GM12878 (cell line): ENCODE measurements at places on chromosomes 4 and X. TPM values are rescaled to one million over a fixed set of nuclear protein-coding genes. Genes with fewer than 3 reads are reported as not detected.

GRCh38 chrX:151167791-151168345, 8.5 kb upstream of the GPR50 start:
- no peak for DNase-seq

DNA sequence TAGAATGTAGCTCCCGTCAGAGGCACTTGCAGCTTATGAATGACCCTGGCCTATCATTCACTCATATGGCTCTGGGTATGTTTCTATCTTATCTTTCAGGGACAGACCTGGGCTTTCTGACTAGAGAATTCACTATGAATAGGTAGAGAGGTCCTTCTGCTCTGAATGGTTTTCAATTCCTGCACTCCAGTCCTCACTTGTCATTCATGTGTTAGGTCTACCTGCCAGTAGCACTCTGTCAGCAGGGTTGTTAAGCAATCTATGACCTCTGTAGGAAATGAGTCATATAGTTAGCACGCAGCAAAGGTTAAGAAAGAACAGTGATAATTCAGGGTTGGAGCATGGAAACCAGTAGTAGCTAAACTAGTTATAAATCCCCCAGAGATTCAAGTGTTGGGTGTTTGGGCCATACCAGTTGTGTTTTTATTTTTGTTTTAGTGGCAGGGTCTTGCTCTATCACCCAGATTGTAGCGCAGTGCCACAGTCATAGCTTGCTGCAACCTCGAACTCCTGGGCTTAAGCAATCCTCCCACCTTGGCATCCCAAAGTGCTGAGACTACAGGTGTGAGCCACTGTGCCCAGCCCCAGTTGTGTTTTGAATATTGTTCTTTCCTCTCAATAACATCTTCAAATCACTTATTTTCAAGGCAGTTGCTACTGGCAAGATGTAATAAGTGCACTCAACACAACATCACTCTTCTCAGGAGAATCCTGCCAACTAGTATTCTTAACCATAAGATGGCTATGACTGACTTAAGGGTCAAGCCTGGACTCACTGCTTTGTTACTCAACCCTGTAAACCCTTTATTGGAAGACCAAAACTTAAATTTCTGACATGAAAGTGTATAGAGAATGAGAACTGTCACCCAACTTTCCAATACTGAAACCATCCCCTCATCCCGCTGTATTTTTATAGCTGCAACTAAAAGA, 25.1 kb downstream of the ARL13A start:
- peak; percentile 8 for DNase-seq

DNA sequence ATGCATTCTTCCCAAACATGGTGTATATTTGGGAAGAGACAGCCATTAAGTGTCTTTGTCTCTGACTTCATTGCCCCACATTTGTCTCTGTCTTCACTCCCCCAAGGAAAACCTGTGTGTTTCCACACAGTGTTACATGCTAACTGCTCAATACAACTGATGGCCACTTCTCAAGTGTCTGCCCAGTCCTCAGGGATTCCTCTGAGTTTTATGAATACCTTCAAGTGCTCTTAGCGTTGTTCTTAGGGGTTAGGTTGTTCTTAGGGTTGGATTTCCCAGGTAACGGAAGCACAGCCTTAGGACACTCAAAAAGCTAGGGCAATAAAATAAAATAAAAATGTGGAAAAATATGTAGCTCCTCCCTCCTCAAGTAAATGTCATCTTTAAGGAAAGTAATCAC, 64.7 kb upstream of the PLAC8 start:
- DNase-seq: no peak

- DNase-seq: no peak
These were observed 269.1 kb upstream of the ZFP42 start for GRCh38 chr4:187726485-187726884.

GRCh38 chr4:86451560-86452330, 91.9 kb upstream of the MAPK10 start:
- DNase-seq: no peak

- no peak for DNase-seq
These were observed 388.4 kb upstream of the TEX13C start for GRCh38 chrX:124931241-124931640.

- DNase-seq: no peak
These were observed 92.3 kb upstream of the SHOX start for GRCh38 chrX:538311-538710.

DNA sequence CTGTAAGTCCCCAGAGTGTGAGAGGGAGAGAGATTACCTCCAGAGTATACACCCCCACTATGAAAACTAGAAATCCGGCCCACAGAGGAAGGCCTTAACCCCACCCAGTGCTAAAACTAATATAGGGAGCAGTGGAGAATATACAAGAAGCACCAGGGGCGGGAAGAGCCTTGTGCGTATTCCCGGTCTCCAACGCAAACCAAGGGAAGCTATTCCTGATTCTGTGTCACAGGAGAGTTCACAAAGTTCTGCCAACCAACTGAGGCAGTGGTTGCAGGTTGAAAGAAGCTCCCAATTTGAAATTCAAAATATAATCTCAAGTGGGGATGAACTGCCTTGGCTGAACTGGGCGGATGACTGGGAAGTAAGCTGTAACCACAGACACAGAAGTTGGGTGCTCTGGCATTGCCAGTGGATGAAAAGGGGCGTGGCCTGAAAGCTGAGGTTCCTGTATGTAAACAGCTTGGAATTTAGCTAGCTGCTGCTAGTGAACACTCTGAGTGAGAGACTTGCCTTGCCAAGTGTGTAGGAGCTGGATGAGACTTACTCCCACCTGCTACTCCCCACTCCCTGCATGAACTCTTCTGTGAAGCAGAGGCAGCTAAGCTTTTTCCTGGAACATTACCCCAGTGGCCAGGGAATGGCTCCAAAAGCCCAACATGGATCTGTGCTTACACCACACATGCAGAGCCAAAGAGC, 32.7 kb downstream of the ELF2 start:
- DNase-seq: no peak

DNA sequence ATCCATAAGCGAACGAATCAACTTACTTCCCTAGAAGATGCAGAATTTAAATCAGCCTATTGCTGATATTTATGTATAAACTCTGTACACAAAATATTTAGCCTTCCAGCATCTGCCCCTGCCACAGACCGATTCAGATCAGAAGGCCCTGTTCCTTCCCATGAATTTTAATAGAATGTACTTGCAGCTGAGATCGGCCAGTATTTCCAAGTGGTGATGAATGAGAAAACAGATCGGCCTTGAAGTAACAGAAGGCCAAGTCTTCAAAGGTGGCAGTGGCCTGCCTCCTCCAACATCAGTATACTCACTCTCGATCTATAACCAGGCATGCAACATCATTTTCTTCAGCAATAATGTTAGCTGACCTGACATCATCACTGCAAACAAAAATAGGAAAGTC, 66.4 kb downstream of the PRKG2 start:
- DNase-seq: no peak

GRCh38 chrX:93538575-93538974, 134.8 kb downstream of the NAP1L3 start:
- no peak for DNase-seq

ADAMTS3 gene
- polyA plus RNA-seq: not detected in 2 replicates

SULT1E1 gene
- polyA plus RNA-seq: not detected in 2 replicates

NPY5R gene
- polyA plus RNA-seq: not detected in 2 replicates

ZCCHC13 gene
- not detected in 2 replicates for polyA plus RNA-seq

P2RY10 gene
- polyA plus RNA-seq: 56.2 and 58.6 TPM in 2 replicates

RAI2 gene
- not detected in 2 replicates for polyA plus RNA-seq

TMEM31 gene
- polyA plus RNA-seq: not detected in 2 replicates

TIGD4 gene
- polyA plus RNA-seq: 1.2 and 1.6 TPM in 2 replicates
